Left ventricle myocardium inferior (tissue), 1 donor: ENCODE measurements at places on chromosomes 6 and 20. TPM values are rescaled to one million over a fixed set of nuclear protein-coding genes. Genes with fewer than 3 reads are reported as not detected.
A peak's percentile ranks its signal among the peaks of the same experiment; 100 is the strongest.

- no peak for DNase-seq
Measured at GRCh38 chr6:44305200-44305725, 7.9 kb downstream of the AARS2 start.

The PRSS16 gene
- total RNA-seq, result 0.49 TPM

DNA sequence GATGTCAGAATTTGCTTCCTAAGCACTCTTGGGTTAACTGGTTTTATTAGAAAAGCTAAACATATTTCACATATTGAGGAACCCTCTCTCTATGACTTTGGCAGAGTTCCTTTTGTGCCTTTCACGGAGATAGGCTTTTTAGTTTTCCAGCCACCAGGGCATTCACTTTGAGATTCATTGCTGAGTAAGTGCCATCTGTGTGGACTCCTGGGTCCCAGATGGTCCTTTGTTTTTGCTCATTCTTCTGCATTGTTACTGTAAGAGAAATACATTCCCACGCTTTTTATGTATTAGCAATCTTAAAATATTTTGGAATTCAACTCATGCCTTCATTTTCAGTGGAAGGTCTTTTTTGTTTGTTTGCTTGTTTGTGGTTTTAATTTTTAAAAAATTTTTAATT is 76.3 kb upstream of the PHACTR2 start:
- DNase-seq, result no peak

DNA sequence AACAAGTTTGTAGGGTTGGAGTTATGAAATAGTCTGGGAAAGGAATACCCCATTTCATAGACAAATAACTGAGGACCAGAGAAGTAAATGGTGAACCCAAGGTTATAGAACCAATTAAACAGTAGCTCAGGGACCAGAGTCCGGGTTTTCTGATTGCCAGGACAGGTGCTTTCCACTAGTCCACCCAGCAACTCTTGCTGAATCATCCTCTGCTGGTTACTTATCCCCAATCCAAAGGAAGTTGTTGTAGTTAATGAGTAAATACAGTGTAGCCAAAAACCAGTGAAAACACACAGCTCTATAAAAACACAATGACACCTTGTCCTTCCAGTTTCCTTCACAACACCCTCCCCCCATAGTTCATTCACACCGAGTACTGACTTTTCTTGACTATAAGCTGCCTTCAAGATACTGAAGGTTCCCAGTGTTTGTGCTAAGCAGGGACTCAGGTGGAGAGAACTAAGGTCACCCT is 766 bp upstream of the TINAG start:
- DNase-seq, result no peak

DNA sequence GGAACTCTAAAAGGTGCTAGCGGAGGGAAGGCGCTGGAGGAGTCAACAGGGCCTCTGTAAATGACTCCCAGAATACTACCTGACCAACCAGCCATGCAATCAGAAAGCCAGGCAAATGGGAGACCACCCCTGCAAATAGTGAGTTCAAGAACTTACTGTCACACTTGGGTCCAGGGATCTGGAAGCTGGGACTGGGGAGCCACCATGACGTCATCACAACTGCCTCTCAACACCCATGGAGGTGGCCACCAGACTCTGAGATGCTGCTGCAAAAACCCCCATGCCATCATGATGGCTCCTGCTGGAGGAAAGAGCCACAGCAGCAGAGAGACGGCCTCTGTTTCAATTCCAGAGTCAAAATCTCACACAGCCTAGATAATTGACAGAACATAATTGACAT is 8.5 kb upstream of the PDYN start:
- no peak for DNase-seq

- no peak for DNase-seq
Measured at GRCh38 chr20:50867805-50868204, 63.4 kb downstream of the ADNP start.

- no peak for DNase-seq
Measured at GRCh38 chr6:53432318-53433161, 83.8 kb upstream of the ELOVL5 start.

- DNase-seq, result no peak
Measured at GRCh38 chr6:127317388-127318128, 25.9 kb downstream of the ECHDC1 start.

GRCh38 chr6:43766964-43767461 is 3.0 kb upstream of the VEGFA start:
- peak; percentile 11 for DNase-seq

The IYD gene
- total RNA-seq, result not detected

DNA sequence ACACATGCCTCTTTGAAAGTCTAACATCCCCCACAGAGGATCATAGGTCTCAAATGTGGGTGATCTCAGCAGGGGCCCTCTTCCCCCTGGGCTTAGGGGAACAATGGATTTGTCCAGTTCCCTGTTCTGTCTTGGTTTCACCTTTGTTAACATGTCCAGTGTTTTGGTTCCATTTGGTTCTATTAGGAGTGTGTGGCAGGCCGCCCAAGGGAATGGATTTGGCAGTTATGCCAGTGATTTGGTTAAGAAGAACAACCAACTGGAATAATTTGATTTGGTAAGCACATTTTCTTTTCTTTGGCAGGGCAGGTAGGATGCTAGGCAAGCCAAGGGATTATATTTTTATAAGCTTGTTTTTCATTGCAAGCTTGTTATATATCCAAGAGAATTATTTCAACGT is 28.5 kb upstream of the ENPP1 start:
- DNase-seq, result no peak

DNA sequence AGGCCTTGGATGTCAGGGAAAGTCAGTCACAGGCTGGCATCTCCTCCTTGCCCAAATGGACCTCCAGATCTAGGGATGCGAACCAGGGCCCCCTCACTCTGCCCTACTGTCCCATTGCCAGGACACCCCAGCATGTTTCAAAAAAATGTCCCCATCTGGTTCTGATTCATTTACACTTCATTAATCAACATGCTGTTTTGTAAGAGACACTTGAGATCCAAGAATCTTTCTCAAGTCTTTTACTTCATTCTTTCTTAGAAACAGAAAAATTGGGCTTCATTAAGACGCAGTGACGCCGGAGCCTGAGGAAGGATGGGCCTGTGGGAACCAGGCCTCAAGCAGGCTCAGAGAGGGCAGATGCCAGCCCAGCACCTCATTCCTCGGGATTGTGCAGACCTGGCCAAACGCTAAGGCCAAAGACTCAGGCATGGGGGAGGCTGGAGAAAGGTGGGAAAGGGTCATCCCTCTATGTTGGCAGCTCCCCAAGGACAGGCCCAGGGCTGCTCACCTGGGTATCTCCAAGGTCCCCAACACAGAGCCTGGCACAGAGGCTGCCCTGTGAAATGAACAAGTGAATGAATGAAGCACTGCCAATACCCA is 3.8 kb downstream of the RSPO4 start:
- DNase-seq, result no peak

- no peak for DNase-seq
Measured at GRCh38 chr20:49483696-49484123, 1.2 kb upstream of the KCNB1 start.

GRCh38 chr20:58697201-58697866 is 4.7 kb downstream of the NPEPL1 start:
- DNase-seq, result peak; percentile 11

GRCh38 chr6:164533045-164533362 is 776.4 kb downstream of the C6orf118 start:
- DNase-seq, result no peak

- no peak for DNase-seq
Measured at GRCh38 chr6:13248053-13248452, 80.3 kb downstream of the TBC1D7 start.

GRCh38 chr20:787825-788224 is 19.5 kb upstream of the SLC52A3 start:
- DNase-seq, result no peak

The DYNLT2 gene
- total RNA-seq, result 0.66 TPM

The C6orf163 gene
- total RNA-seq, result 1.6 TPM

DNA sequence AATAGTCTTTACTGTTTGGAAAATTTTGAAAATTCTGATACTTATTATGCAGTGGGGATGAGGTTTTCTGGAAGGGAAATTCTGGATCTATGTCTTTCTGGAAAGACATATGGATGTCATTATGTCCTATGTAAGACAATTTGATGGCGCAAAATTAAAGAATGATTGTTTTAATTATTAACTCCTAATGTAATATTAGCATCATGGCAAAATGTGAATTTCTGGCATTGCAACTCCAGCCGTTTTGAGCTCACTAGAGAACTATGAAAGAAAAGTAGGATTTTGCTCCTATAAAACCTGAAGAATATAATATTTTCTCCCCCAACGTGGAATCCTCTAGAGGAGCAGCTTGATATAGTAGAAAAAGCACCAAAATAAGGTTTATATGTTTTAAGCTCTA is 243.2 kb downstream of the RFPL4B start:
- DNase-seq, result no peak

GRCh38 chr20:43183536-43184070 is 6.1 kb downstream of the PTPRT start:
- DNase-seq, result no peak

The BCAS4 gene
- 2.1 TPM for total RNA-seq

DNA sequence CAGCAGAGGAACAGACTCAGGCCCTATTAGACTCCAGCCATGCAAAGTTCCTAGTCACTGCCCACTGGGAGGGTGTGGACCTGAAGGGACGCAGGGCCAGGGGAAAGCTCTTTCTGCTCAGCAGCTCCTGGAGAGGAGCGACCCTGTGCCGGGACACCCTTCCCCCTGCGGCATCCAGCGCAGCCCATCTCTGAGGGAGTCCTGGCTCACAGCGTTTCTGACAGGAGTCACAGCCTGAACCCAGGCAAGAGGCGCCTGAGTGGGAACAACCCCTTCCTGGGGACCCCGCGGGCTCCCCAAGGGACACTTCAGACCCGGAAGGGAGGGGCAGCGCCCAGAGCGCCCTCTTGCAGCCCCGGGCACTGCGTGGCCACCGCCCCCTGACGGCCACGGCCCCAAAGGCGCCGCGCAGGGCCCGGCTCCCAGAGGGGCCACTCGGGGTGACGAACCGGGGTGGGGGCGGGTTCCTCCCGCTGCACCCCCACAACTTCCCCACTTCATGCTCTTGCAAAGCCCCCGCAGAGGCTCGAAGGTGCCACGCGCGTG is 862 bp downstream of the UCKL1 start:
- DNase-seq, result peak; percentile 53

The RWDD1 gene
- 73.3 TPM for total RNA-seq

- DNase-seq, result peak; percentile 81
Measured at GRCh38 chr20:51562332-51563173, 20.0 kb upstream of the NFATC2 start.

GRCh38 chr6:40972814-40973213 is 66.2 kb downstream of the UNC5CL start:
- DNase-seq, result no peak

The BPIFB3 gene
- total RNA-seq, result not detected

The JAG1 gene
- total RNA-seq, result 20.5 TPM

DNA sequence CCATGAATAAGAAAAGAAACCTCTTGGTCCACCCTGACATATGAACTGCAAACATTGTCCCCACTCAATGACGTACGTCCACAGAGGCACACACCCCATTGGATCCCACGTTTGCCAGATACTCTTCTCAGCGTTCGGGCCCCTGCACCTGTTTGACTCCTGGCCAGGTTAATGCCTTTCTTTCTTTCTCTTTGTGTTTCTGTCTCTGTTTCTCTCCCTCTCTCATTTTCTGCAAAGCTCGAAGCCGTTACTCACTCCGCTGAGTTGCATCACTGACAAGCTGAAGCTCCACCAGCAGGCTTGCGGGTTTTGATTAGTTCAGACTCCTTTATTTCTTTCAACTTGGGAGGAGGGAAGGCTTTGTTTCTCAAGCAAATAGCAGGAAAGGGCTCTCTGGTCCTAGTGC is 135.5 kb upstream of the SUPT3H start:
- no peak for DNase-seq

- DNase-seq, result no peak
Measured at GRCh38 chr6:140554421-140554820, 1180.0 kb upstream of the CITED2 start.

The CST7 gene
- total RNA-seq, result 0.66 TPM

The PHACTR3 gene
- total RNA-seq, result 4.3 TPM

GRCh38 chr6:155400654-155400965 is 55.0 kb downstream of the NOX3 start:
- no peak for DNase-seq

The DEFB124 gene
- not detected for total RNA-seq

DNA sequence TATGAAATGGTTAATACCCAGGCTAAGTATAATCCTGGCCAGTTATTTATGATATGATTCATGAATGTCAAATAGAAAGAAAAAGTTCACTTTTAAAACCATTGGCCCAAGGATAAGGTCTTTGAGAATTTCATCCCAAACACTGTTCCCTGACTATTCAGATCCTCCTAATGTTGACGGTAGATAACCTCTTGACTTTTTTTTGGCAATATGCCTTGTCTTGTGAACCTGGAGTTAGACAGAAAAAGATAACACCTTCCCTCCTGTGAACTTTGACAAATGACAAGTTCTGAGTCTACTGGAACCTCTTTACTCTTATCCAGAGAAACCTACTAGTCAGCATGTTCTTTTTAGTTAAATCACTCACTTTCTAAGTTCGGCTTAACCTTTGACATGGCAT is 166.8 kb upstream of the PREP start:
- no peak for DNase-seq

DNA sequence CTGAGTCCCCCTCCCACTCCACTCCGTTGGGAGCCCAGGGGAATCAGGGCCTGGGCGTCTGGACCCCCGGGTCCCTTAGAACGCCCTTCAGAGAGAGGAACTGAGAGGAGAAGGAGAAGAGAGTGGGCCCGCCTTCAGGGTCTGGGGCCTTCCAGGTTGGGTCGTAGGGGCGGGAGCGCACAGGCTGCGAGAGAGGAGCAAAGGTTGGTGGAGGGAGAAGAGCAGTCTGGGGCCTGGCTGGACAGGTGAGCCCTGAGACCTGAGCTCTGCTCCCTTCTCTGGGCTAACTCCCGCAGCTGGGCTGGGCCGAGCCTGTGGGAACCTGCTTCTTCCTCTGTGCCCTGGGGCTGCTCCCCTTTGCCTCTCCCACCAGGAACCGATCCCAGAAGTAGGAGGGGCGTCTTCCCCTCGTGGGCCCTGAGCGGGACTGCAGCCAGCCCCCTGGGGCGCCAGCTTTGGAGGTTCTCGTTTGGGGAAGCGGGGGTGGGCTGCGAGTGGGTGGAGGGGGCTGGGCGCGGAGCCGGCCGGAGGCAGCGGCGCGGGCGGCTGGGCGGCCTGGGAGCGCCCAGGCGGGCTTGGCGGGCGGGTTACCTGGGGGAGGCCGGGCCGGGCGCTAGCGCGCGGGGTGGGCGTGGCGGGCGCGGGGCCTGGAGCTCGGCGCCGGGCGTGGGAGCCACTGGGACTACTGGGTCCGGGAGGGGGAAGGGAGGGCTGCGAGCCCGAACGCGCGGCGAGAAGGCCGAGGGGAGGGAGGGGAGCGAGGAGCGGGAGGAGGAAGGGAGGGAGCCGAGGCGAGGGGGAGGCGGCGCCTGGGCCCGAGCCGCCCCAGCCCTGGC is at the start of gene DDR1:
TSS of gene DDR1 (plus strand) at position 835 of the 836 bp plus-strand sequence. CDS start 4,211 bp downstream, outside the sequence.
- peak; percentile 81 for DNase-seq

The MACROD2 gene
- total RNA-seq, result 3.6 TPM

GRCh38 chr20:59743767-59744485 is 139.6 kb downstream of the PHACTR3 start:
- DNase-seq, result no peak

The LTA gene
- not detected for total RNA-seq

- no peak for DNase-seq
Measured at GRCh38 chr6:15628499-15629131, 34.2 kb downstream of the DTNBP1 start.

GRCh38 chr6:26555505-26556262 is 17.5 kb downstream of the HMGN4 start:
- DNase-seq, result no peak
